ENCODE measurements at places on chromosomes 5 and 9. TPM values are rescaled to one million over a fixed set of nuclear protein-coding genes. Genes with fewer than 3 reads are reported as not detected.

The LURAP1L gene
- 5.6 TPM for polyA plus RNA-seq

The SLC36A2 gene
- not detected for polyA plus RNA-seq

The MRPL36 gene
- polyA plus RNA-seq: 66.2 TPM

The CCDC183 gene
- 0.99 TPM for polyA plus RNA-seq

The ANKHD1 gene
- polyA plus RNA-seq: 42.3 TPM

The AHRR gene
- 0.96 TPM for polyA plus RNA-seq

The SPRY4 gene
- 2.0 TPM for polyA plus RNA-seq

The INSYN2B gene
- 1.1 TPM for polyA plus RNA-seq

The IL5 gene
- not detected for polyA plus RNA-seq

The SH3RF2 gene
- 0.04 TPM for polyA plus RNA-seq

The GCNT4 gene
- 0.83 TPM for polyA plus RNA-seq

The SNX24 gene
- polyA plus RNA-seq: 11.4 TPM

The PDE4D gene
- 1.4 TPM for polyA plus RNA-seq

The CDKN2B-AS1 gene
- polyA plus RNA-seq: 0.90 TPM

The ITGA1 gene
- 17.0 TPM for polyA plus RNA-seq

All from spleen (tissue), 13 donors.